Stimulated activated CD8-positive, alpha-beta memory T cell treated with anti-CD3 and anti-CD28 coated beads, Interleukin-15, amount 100 ng/mL, for 48 hours (primary cell): ENCODE measurements at places on chromosomes 2 and 18.

DNA sequence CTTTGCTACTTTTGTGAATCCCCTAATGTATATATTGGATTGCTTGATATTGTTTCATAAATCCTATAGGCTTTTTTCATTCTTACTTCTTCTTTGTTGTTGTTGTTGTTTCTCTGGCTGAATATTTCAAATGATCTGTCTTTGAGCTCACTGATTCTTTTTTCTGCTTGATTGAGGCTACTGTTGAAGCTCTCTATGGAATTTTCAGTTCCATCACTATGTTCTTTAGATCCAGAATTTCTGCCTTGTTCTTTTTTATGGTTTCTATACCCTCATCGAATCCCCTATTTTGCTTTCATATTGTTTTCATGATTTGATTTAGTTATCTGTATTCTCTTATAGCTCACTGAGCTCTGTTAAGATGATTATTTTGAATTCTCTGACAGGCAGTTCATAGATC lies 24.6 kb upstream of the RASGRP3 start:
- no peak for DNase-seq

- DNase-seq, result no peak
Observed at GRCh38 chr2:128348701-128349100, 30.0 kb upstream of the HS6ST1 start.

DNA sequence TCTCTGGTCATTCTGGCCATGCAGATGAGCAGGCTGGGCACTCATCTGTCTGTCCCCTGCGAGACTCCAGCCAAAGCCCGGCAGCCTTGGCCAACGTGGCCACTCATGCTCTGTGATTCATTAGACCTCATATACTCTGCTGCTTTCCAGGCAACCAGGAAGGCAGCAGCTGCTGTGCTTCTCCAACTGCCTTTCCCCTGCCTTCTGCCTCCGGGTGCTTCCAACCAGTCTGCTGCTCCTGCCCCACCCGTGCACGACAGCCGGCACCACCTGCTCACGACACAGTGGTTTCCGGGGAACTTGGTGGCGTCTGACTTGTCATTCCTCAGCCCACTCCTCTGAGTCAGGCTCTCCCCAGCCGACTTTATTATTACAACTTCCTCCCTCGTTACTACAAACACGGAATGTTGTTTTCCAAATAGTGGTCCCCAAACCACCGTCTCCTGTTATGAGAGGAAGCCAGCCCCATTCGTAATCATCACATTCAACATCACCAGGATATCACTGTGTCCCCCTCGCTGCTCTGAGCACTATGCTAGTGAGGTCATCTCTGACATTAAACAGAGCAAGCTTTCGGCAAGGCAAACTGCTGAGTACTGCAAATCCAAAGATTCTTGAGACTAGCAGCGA lies 392.4 kb downstream of the ALK start:
- peak; percentile 9 for DNase-seq

DNA sequence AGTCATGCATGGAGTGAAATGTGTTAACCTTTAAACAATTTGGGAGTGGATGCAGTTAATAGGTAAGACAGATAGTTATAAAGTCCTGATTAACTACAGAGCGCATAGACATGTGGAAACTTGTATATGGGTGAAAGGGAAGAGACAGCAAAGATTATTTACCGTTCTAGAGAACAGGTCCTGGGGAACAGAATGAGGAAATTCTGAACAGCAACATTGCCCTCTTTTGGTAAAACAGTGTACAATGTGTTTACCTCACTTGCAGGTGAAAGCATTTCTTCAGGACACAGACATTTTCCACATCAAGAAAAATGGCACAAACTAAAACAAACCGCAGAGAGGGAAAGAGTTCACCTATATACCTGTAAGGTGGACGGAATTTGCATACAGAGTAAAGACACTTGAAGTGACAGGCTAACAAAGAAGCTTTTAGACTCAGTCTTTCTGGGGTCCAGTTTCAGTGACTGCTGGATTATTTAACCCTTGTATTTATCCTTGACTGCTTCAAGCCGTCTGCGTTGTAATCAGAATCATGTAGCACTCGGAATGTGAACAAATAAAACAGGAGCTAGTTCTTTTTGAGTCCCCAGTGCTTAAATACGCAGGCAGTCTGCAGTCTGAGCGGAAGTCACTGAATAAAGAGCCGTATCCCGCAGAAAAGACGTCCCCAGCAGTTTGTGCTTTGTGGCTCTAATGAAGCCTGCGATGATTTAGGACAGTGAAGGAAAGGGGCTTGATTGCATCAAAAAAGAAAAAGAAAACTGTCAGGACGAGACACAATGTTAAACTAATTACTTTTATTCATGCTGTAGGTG lies 364.8 kb upstream of the GALNT5 start:
- DNase-seq, result no peak

- no peak for DNase-seq
Observed at GRCh38 chr2:67922080-67922785, 140.6 kb downstream of the C1D start.

- DNase-seq, result no peak
Observed at GRCh38 chr2:204277226-204277625, 268.0 kb upstream of the PARD3B start.

DNA sequence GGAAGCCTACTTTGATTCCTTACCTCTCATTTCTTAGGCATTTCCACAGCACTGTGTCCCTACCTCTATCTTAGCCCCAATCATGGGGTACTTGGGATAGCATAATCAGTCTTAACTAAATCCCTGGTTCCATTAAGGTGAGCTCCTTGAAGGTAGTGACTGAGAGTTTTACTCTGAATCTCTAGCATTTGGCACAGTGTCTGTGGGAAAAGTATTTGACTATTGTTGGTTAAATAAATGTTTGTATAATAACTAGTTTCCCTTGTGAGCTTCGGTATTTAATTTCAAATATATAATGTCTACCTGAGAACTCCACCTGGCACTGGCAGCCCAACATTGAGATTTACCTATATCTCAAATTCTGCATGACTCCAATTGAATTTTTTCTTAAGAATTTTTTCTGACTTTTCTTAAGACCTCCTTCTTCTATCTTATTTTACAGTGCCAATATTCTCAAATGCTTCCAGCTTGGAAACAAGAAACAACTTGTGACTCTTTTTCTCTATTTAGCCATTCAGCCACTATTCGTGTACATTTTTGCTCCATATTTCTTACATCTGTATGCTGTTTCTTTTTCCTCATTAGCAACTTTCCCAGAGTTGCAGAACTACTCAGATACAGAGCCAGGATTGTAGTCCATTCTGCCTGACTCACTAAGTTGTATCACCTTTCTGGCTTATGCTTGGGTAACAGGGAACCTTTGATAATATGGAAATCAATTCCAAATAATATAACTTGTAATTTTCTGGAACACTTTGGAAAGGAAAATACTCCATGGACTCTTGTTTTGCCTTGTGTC lies 214.0 kb upstream of the NT5C1B start:
- DNase-seq, result no peak

DNA sequence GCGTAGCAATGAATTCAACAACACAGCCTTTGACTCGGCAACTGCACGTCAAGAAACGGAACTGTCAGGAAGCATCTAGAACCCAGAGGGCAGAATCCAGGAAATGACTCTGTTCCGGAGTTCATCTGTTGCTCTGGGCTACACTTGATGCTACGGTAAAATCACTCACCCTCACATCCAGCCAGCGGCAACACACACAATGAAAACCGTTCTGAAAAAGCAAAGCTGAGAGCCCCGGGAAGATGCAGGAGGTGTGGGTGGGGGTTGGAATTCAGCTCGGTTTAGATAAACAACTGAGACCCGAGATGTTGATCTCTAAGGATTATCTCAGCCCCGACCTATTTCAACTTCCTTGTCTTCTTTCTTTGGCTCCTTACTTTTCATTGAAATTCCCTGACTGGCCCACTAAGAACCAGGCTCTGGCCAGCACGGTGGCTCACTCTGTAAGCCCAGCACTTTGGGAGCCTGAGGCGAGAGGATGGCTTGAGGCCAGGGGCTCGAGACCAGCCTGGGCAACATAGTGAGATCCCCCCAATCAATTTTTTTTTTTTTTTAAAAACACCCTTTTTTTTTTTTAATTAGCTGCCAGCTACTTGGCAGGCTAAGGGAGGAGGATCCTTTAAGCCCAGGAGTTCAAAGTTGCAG lies 13.3 kb upstream of the RAB17 start:
- DNase-seq, result no peak

DNA sequence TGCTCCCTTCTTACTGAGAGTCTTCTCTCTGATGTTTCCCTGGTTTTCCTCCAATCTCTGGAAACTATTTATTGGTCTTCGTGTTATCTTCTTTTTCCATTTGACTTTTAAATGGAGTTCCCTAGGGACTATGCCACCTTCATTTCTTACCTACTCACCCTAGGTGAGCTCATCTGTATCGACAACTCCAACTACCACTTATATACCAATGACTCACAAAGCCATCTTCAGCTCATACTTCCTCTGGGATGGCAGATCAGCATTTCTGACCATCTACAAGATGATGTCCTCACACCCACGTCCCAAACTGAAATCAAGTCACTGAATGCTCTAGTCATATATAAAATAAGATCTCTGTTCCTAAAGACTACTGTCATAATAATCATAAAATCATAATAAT lies 40.6 kb downstream of the CFAP210 start:
- DNase-seq, result no peak

DNA sequence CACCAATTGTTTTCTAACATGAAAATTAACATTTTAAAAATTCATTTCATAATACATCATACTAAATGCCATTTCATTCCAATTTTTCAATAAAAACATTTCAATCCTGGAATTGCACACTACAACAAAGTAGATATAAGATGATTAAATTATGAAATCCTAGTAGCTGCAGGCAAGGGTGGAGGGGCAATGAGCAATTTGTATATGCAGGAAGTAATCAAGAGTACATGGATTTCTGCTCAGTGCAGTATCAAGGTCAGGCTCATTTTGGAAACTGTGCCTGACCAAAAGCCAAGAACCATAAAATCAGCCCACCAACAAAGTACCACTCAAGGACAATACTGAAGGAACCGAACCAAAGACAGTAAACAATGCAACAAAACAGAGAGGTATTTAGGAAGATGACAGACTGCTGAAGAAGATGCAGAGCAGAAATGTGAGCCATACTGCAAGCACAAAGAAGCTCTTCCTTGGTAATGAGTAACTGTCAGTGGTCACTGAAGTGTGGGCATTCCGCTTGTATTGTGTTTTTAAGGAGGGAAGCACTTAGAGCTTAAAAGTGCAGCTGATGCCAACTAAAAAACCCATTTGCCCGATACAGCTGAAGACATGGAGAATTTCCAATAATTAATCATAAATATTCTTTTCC lies 34.5 kb upstream of the DSEL start:
- no peak for DNase-seq

GRCh38 chr2:231411831-231412617 lies 16.5 kb downstream of the B3GNT7 start:
- peak; percentile 71 for DNase-seq

DNA sequence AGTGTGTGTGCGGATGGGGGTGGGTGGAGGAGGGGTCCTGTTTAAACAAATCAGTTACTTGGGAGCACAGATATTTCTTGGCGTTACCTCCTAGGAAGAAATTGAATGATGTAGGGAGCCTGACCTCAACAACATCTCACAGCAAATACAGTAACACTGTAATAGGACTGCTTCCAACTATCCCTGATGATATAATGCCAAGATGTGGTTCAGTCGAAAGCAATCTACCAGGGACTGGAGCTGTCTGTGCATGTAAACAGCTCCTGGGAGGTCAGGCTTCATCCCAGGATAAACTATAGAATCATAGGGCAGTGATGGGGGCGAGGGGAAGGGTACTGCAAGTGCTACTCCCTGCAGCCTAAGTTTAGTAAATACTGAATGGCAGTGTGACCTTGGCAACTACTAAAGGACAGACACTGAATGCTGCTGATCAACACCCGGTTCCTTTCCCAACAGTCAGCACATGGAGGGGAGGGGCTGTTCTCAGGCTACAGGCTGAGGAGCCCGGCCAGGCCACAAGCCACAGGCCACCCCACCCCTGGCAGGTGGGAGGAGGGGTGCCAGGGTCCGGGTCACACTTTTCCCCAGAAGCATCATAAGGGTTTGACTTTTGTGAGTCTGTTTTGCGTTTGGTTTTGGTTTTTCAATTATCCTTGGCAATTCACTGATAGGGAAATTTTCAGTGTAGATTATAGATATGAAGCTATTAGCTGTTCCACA lies 85.3 kb upstream of the ZNF397 start:
- no peak for DNase-seq

GRCh38 chr2:22855081-22855480 lies 529.9 kb upstream of the KLHL29 start:
- no peak for DNase-seq

DNA sequence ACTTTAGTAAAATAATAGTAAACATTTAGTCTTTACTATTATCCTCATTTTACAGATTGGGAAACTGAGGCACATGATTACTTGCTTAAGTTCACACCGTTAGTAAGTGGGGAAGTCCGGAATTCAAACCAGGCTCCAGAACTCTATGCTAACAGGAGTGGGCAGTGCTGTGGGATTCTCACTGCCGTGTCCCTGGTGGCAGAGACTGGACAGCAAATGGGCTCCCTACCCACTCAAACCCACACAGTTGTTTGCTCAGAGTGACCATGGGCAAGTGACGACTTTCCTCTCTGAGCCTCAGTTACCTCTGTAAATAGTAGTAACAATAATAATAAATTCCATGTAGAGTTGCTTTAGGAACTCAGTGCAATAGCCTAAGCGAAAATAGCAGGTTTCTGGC lies 24.0 kb downstream of the MAIP1 start:
- no peak for DNase-seq

DNA sequence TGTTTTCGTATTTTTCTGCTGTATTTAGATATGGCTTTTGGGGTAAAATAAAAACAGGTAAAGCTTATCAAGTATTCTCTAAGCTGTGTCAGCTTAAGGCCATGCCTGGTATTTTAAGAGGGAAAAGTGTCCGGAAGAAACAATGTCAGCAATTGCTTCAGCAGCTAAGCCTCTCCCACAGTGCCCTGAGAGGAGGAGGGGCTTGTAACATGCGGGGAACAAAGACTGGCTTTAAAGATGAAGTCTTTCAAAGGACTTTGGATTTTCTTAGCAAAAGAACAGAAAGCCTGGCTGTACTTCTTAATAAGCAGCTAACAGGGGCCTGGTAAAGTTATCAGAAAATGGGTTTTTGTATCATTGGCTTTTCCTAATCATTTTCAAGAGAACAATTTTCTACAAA lies 102.8 kb downstream of the PXDN start:
- DNase-seq, result no peak

DNA sequence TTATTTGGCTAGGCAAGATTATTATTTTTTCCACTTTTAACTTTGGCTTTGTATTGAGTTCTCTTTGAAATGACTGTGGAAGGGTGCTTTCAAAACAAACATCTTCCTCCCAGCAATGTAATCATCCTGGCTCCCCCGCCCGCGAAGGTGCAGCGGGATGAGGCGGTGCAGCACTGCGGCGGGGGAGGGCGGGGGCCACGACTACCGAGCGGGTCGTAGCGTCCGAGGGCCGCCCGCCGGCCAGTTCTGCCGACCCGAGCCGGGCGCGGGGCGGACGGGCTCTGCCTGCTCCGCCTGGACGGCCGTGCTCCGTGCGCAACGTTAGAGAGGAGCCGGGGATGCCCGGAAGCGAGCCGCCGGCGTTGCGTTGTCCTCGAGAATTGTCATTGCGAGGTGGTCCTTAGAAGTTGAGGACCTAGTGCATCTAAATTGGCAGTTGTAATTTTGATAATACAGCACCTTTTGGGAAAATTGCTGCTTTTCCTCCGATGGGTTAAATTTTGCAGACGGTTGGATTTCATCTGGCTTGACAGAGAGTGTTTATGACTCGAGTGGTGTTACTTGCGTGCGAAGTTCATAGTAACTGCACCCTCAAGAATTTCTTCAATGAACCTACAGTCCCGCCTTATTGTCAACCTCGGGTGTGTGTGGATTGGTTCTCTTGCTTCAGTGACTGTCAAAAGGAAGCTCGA lies 1.1 kb downstream of the EPC2 start:
- DNase-seq, result peak; percentile 26

- no peak for DNase-seq
Observed at GRCh38 chr18:56060967-56061541, 473.1 kb upstream of the TCF4 start.
